ENCODE measurements at places on chromosomes 1 and 21. TPM values are rescaled to one million over a fixed set of nuclear protein-coding genes. Genes with fewer than 3 reads are reported as not detected.

The ACTL8 gene
- total RNA-seq: not detected

The PLD5 gene
- total RNA-seq: 2.7 TPM

The LINGO4 gene
- total RNA-seq: not detected

The PIGR gene
- not detected for total RNA-seq

The GSTM4 gene
- 23.3 TPM for total RNA-seq

DNA sequence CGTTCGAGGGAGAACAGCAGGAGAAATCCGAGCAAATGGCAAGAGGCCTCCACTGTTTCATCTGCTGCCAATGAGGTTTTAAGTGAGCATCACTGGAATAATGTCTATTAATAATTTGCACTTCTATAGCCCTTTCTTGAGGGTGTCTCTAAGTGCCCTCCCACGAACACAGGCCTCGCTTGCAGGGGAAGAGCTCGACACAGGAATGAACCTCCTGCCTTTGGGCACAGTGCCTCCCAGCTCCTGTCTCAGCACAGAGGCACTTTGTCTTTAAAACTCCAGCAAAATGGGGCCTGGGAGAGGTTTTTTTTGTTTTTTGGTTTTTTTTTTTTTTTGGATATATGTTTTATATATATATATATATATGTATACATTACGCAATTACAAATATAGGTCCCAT is 56.6 kb downstream of the OLIG1 start:
- DNase-seq: no peak

The PLEKHN1 gene
- 1.3 TPM for total RNA-seq
